Mammary epithelial cell (primary cell): ENCODE measurements at places on chromosomes 6 and 20.

- no peak for DNase-seq
Observed at GRCh38 chr20:58392286-58392685, 3.3 kb downstream of the VAPB start.

DNA sequence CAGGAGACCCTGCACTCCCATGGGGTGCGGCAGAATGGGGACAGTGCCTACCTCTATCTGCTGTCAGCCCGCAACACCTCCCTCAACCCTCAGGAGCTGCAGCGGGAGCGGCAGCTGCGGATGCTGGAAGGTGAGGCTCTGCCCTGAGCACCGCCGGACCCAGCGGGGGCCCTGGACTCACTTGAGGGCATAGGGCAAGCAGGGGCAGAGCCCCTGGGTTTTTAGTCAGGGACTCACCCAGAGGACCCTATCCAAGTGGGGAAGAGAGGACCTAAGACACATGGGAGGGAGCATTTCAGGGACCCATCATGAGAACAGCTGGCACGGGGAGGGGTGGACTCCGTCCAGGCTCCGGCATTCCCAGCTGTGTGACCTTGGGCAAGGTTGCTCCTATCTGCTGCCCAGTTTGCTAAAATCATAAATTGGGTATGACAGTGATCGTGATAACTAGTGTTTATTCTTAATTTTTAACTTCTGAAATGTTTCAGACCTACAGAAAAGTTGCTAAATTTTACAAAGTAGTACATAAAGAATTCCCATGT lies 9.8 kb downstream of the RBCK1 start:
- no peak for DNase-seq

GRCh38 chr6:88494401-88495140 lies 328.4 kb upstream of the CNR1 start:
- no peak for DNase-seq

DNA sequence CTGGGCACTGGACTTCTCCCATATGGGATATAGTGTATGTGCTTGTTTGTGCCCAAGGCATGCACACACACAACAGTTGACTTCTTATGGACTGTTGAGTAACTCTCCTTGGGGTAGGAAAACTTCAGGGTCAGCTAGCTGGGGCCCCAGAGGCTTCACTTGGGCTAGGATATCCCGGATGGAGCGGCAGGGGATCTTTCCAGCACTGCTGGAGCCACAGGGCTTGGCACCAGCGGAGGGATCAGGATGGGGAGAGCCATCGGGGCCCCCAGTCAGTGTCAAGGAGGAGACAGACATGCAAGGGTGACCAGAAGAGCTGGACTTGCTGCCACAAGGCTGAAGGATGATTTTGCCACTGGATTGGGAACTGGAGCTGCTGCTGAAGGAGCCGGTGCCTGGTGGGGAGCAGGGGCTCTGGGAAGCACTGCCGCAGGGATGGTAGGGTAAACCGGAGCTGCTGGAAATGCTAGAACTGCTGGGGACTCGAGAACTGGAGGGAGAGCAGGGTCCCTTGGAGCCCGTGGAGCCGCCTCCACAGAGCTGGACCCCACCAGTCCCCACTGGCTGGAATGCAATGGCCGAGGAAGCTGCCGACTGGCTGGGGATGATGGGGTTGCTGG lies 1.5 kb downstream of the PSORS1C1 start:
- no peak for DNase-seq

- no peak for DNase-seq
Observed at GRCh38 chr20:409697-410559, 1.8 kb downstream of the RBCK1 start.

DNA sequence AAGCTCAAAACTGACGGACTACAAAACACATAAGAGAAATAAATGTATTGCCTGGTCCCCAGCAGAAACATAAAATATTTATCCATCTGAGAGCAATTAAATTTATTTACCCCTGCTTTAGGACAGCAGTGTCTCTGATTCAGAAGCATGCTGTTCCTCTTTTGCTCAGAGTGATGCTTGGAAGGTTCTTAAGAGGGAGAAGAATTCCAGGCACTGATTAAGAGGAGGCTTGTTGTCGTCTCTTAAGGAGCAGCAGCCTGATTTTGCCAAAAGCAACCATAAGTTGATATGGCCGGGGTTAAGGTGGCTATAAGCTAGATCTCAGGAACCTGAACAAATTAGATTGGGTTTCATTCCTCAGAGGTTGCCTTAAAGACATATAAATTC lies 25.8 kb downstream of the CAP2 start:
- DNase-seq, result no peak

DNA sequence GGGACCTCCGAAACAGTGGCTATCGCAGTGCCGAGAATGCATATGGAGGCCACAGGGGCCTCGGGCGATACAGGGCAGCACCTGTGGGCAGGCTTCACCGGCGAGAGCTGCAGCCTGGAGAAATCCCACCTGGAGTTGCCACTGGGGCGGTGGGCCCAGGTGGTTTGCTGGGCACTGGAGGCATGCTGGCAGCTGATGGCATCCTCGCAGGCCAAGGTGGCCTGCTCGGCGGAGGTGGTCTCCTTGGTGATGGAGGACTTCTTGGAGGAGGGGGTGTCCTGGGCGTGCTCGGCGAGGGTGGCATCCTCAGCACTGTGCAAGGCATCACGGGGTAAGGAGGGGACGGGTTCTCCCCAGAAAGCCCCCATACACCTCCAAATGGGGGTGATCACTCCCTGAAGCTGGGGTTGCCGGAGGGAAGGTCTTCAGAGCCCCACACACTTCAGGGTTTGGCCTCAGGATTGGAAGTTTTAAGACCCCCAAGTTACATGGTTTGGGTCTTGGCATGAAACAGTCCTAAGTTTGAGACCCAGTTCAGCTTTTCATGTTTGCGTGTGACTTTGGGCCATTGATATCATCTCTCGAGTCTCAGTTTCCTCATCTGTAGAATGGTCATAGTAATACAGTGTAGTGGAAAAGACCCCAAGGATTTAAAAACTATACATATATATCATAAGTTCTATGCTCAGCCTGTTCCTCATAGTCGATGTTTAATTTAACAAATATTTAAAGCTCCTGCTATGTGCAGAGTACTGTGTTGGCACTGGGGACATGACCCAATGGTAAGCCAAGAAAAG lies 4.3 kb downstream of the BPIFB4 start:
- DNase-seq, result no peak

DNA sequence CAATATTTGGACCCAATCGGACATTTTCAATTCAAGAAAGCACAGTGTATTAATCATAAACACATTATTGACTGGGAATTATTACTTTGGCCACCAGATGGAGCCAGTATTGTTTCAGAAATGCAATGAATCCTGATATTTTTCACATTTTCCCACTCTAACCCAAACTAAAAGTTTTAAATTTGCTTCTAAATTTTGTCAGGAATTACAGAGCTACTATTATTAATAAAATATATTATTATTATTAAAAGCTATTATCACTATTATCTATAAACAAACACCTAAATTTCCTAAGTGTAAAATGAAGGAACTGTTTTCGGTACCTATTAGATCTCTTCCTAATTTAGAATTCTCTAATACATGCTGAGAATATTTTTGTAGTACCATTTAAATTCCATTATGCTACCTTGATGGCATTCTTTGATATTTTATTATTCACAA lies 245.3 kb downstream of the OGFRL1 start:
- DNase-seq, result no peak

DNA sequence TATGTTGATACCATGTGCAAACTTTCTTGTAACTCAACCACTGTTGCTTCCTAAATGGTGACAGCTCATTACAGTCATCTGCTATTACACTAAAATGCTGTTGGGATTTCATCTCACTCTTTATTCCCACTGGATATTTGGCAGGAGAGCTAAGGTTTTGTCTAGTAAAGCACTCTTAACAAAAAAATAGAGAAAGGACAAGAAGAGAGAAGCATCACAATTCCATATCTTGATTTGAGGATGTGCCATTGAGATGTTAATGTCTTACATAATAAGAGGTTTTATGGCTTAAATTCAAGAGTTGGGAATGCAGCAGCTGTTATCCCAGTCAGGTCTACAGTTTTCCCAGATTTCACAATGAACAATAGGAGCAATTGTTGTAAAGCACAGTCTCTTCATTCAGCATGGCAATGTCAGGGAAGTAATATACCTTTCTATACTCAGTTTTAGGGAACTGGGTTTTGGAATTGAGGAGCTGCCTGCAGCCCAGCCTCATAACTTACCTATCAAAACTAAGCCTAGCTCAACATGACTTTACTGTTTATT lies 134.9 kb downstream of the ISM1 start:
- no peak for DNase-seq

DNA sequence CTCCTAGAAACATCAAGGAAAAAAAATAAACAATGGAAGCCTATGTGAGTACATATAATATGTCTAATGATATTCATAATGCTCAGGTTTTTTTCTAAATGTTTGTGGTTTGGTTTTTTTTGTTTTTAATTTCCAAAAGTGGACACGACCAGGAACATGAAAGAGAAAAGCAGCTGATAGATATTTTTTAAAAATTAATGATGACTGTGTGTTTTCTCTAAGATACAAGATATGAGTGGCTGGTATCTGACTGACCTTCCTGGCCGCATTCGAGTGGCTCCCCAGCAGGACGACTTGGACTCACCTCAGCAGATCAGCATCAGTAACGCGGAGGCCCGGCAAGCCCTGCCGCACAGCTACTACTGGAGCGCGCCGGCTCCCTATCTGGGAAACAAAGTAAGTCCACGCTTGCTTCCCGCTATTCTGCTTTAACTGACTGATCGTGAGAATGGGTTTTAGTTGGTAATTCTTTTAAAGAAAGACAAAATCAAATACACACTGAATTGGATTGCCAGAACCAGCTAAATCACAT lies 309.6 kb downstream of the LAMA2 start:
- DNase-seq, result no peak

DNA sequence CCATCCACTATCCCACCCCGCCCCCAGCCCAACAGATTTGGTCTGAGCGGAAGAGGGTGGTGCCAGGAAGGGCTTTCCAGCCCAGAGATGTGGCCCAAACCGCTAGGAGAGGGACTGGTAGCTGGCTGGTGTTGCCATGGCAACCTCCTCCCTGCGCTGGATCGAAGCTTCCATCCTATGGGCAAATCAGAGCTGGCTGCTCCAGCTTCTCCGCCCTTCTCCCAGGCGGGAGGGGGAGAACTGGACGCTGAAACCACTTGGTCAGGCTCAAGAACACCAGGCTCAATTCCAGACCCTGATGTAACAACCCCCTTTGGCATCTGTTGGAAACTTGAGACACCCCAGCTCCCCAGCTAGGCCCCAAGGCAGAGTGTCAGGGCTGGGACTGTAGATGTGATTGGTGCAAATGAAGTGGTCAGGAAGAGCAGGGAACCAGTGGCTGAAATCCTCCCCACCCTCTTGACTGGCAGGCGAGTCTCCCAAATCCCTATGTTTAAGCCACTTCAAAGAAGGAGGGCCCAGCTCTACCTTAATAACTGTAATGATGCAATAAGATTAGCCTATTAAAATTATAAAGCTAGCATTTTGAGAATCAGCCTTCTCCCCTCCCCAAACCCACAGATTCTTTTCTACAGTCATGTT lies 4.2 kb downstream of the RIMS4 start:
- no peak for DNase-seq

- DNase-seq, result no peak
Observed at GRCh38 chr6:54254886-54255285, 53.4 kb upstream of the TINAG start.

GRCh38 chr20:2914160-2914559 lies 40.9 kb downstream of the PTPRA start:
- peak; percentile 18 for DNase-seq

DNA sequence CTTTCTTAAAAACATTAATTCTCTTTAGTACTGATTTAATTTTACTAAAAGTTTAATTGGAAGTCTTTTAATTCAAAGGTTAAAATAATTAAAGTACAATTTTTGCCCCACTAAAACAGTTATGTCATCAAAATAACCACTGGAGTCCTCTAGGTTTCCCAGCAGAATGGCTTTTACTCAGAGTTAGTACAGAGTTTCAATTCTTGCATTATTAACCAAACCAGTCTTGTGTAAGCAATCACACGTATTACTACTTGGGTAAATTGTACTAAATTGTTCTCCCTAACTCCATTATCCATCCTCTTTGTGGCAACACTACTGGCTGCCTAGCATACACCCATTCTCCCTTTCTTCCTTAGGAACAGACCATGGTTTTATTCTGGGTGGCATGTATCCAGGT lies 36.9 kb downstream of the CDK19 start:
- no peak for DNase-seq

DNA sequence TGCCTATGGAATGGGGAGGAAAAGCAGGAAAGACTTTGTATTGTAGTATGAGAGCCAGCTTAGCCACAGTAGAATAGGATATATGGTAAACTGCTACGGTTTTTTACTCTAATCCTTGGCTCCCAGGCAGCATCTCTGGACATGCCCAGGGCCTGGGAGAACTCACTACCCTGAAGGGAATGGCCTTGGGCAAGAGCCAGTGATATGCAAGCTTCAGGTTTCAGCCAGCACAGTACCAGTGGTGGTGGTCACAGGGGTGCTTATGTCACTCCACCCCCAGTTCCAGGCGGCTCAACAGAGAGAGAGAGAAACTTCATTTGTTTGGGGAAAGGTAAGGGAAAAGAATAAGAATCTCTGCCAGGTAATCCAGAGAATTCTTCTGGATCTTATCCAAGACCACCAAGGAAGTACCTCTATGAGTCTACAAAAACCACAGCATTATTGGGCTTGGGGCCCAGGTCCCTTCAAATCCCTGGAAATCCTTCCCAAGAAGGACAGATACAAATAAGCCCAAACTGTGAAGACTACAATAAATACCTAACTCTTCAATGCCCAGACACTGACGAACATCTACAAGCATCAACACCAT lies 121.2 kb downstream of the THBS2 start:
- peak; percentile 19 for DNase-seq

- DNase-seq, result no peak
Observed at GRCh38 chr6:143614235-143614634, 63.5 kb upstream of the PHACTR2 start.

GRCh38 chr6:74410630-74411029 lies 714.6 kb downstream of the CD109 start:
- no peak for DNase-seq

GRCh38 chr6:168956884-168957730 lies 296.5 kb downstream of the THBS2 start:
- peak; percentile 64 for DNase-seq

DNA sequence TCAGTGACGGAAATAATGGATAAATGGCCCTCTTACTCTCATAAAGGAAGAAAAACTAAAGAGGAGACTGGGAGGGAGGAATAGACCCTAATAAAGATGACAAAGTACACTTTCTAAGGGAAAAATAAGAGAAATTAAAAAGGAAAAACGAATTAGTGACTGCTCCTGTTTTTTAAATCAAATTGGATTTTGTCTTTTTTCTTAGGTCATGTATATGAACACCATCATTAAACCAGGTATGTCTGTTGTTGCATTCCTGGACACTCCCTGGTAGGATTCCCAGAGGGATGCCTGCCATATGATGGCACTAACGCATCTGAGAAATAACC lies 59.4 kb upstream of the BTN3A2 start:
- no peak for DNase-seq
